Calu3 (cell line): ENCODE measurements at places on chromosomes 6 and 20. TPM values are rescaled to one million over a fixed set of nuclear protein-coding genes. Genes with fewer than 3 reads are reported as not detected.

- no peak overlapping the region for H3K27ac ChIP-seq
- H3K4me1 ChIP-seq: peaks cover 8% of the 10 kb centered on the region
- DNase-seq: no peak
- H3K27me3 ChIP-seq: no peaks in the 10 kb centered on the region
These were observed 41.5 kb downstream of the SENP6 start for GRCh38 chr6:75643173-75643572.

- no peaks in the 10 kb centered on the region for H3K36me3 ChIP-seq
- no peak overlapping the region for H3K27ac ChIP-seq
- peaks cover 13% of the 10 kb centered on the region for H3K4me1 ChIP-seq
- no peak overlapping the region for H3K4me3 ChIP-seq
- no peak for DNase-seq
These were observed 9.1 kb downstream of the CASS4 start for GRCh38 chr20:56420940-56421688.

DNA sequence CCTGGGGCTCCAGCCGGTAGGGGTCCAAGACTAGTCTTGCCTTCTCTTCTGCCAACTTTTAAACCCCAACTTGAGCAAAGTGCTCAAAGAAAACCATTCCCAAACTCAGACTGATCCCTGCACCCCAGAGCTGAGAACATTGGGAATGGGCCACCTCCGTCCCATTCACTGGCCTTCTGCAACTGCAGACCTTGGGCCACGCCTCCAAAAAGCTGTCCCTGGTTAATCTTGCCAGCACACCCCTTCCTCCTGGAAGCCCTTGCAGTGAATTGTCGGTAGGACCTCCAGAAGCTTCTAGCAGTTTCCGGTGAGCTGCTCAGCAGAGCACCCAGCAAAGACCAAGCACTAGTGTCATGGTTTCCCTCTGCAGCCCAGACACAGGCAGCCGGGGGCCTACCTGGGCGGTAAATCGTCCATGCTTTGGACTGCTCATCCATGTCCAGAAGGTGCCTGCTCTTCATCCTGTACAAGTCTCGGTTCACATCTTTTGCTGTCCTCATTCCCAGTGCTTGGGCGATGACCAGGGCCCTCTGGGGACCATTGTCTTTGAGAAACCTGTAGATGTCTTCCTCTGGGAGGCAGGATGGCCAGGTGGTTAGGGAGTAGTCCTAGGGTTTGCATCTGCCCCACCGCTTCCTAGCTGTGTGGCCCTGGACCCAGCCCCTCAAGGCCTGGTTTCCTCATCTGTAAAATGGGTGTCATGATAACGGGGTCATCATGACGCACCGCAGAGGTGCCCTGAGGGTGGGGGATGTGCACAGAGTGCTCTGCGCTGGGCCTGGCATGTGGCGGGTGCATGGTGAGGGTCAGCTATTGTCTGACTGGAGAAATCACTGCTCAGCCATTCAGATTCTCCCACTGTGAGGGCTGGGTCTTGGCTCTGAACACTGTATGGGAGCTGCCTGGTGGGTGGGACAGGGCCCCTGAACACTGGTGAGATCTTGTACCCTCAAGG is 5.5 kb downstream of the ZBP1 start:
- no peak overlapping the region for H3K4me3 ChIP-seq
- no peak for DNase-seq
- H3K27ac ChIP-seq: no peak overlapping the region

DNA sequence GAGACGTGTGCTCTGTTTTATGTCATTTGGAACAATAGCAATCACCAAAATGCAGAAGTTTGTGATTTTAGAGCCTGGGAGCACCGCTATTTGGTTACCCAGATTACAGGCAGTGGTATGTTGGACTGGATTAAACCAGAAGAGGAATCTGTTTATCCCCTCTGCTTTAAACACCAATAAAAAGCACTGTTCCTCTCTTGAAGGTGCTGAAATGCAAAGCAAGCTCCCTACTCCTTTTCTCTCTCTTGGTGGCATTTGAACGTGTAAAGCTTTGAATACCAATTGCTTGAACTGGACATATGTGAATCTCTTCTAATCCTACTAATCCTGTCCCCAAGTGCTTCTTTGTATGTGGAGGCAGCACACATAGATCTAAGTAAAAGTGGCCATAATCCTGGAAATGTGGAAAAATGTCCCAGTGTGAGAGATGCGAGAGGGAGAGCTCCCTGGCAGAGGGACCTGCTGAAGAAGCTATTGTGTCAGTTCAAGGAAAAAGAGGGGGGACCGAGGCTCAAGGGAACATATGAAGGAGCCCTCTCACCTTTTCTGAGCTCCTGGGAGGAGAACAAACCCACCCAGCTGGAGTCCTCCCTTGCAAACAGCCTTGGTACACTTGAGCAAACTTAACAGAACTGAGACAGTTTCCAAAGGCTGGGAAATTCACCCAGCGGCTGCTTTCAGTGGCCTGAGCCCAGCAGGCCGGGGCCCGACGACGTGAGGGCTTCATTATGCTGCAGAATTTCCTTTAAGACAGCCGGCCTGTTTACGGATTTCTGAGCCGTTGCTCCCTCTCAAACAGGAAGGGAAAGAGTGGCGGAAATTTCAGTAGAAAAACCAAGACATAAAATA is 18.8 kb upstream of the OLIG3 start:
- H3K27ac ChIP-seq: no peak overlapping the region
- H3K4me1 ChIP-seq: no peaks in the 10 kb centered on the region
- H3K27me3 ChIP-seq: peaks cover 58% of the 10 kb centered on the region
- DNase-seq: no peak
- no peaks in the 10 kb centered on the region for H3K36me3 ChIP-seq

- peaks cover 24% of the 10 kb centered on the region for H3K4me1 ChIP-seq
- peak overlapping the region; percentile 76 for H3K27ac ChIP-seq
- peak overlapping the region; percentile 41 for H3K4me3 ChIP-seq
- H3K36me3 ChIP-seq: peaks cover 10% of the 10 kb centered on the region
- no peaks in the 10 kb centered on the region for H3K27me3 ChIP-seq
- peak; percentile 22 for DNase-seq
These were observed 56.2 kb upstream of the ARID1B start for GRCh38 chr6:156720691-156721685.

DNA sequence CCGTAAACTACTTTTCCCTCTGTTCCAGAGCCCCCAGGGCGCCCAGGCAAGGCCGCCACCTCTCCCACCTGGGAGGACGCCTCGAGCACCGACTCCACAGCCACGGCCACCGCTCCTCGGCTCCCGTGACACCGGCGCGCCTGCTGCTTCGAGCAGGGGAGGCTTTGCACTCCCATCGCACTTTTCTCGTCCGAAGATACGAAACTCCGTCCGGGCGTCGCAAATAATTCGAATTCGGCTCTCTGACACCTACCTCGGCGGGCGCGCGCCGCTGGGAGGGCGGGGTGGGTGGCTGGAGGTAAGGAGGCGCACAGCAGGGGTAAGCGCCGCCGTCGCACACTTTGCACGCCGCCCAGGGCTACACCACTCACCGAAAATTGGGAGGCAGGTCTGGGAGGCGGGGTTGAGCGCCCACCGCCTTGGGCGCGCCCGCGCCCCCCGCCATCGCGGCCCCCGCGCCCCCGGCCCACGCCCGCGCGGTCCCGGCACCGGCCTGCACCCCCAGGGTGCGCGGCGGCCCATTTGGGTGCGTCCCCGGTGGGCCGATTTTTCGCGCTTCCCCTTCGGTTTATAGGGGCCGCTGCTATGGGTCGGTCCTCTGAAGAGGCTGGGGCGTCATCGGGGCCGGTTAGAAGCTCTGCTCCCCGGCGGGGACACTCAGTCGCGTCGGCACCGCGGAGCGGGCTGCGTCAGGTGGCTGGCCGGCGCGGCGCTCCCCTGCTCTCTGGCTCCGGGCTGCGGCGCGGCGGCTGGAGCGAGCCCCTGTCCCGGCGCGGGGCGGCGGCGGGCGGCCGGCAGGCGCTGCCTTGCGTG is 36.2 kb downstream of the GNAS start:
- peaks cover 63% of the 10 kb centered on the region for H3K36me3 ChIP-seq
- peak overlapping the region; percentile 72 for H3K27ac ChIP-seq
- H3K4me1 ChIP-seq: peaks cover 5% of the 10 kb centered on the region
- H3K27me3 ChIP-seq: no peaks in the 10 kb centered on the region
- H3K4me3 ChIP-seq: peak overlapping the region; percentile 73

DNA sequence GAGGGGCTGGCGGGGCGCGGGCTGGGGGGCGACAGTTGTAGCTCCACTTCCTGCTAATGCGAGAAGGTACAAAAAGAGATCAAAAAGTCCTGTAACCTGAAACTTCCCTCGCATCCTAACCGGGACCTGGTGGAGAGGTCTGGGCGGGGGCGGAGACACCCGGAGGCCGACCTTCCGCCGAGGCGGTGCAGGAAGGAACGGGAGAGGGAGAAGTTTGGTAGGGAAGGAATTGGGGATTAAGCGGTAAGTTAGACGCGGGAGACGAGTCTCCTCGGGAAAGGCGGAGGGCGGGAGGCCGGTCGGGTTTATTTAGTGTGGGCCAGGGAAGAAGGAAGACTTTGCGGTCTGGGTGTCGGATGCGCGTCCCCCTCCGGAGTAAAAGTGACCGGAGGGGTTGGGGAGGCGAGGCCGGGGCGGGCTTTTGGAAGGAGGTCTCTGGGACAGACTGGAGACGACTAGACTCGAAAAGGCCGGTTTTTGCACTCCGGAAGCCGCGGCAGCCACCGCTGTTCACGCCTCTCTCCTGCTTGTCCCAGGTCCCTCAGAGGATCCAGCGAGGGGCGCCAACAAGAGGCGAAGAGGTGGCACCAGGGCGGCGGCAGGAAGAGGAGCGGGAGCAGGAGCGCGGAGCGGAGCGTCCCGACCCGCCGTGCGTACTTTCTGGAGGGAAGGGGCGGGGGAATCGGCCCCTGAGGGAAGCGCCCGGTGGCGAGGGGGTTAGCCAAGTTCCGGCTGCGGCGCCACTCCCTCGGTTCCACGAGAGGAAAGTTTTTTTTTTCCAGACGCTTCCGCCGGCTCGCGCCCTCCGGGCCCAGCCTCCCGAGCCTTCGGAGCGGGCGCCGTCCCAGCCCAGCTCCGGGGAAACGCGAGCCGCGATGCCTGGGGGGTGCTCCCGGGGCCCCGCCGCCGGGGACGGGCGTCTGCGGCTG is 734 bp downstream of the TPBG start:
- peaks cover 9% of the 10 kb centered on the region for H3K4me1 ChIP-seq
- H3K4me3 ChIP-seq: peak overlapping the region; percentile 83
- no peaks in the 10 kb centered on the region for H3K27me3 ChIP-seq
- DNase-seq: peak; percentile 67
- peak overlapping the region; percentile 66 for H3K27ac ChIP-seq

DNA sequence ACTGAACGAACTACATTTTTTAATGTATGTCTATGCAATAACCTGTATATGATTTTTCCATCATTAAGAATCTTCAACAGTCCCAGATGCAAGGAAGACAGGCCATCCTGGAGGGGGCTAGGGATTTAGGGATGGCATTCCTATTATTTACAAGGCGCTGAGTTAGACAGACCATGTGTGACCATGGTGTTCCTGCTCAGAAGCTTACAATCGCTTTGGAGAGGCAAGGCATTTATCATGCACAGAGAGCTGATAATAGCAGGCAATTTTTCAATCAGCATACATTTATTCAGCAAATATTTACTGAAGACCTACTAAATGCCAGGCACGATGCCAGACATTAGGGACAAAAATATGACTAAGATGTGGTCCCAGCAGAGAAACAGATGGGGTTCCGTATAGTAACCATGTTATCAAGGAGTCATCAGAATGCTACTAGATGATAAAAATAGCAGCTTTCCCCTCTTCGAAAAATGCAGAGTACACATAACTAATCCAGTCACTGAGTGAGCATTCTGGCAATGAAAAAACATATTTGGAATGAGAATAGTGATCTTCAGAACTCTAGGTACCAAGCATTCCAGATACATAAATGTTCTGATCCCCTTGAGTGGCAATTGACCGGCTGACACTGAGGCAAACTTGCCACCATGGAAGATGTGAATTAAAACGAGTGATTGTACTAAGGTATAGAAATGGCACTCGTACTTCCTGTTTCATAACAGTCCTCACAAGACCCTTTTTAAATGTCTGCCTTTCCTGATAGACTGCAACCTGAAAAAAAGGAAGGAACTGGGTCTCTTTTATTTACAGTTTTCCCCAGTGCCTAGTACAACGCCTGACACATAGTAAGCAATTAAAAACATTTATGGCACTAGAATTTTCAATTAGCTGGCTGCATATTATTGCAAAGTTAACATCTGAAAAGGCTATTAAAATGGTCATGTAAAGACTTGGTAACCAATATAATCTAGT is 135.7 kb downstream of the ATXN1 start:
- no peaks in the 10 kb centered on the region for H3K4me1 ChIP-seq
- DNase-seq: no peak
- H3K27ac ChIP-seq: no peak overlapping the region
- H3K36me3 ChIP-seq: peaks cover 3% of the 10 kb centered on the region
- no peaks in the 10 kb centered on the region for H3K27me3 ChIP-seq

- no peaks in the 10 kb centered on the region for H3K4me1 ChIP-seq
- H3K36me3 ChIP-seq: no peaks in the 10 kb centered on the region
- DNase-seq: no peak
- H3K27me3 ChIP-seq: no peaks in the 10 kb centered on the region
These were observed 488.3 kb downstream of the CDH26 start for GRCh38 chr20:60446267-60447111.

DNA sequence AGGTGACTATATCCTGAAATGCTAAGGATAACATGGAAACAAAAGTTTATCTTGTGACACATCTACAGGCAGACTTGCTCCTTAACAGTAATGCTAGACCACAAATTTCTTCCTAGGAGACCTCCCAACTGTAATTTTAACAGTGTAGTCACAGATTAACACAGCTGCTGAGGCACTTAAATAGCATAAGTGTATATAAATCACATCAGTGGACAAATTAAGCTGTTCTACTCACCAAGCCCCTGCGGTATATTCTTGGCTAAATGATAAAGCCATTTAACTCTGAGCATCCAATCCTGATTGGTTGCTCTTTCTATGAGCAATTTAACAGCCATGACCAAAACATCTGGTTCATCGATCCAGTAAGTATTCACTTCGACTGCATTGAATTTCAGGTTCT is 73.3 kb upstream of the LYRM2 start:
- H3K4me1 ChIP-seq: peaks cover 11% of the 10 kb centered on the region
- no peak overlapping the region for H3K27ac ChIP-seq
- no peak overlapping the region for H3K4me3 ChIP-seq
- DNase-seq: no peak
- H3K36me3 ChIP-seq: peaks cover 40% of the 10 kb centered on the region
- H3K27me3 ChIP-seq: no peaks in the 10 kb centered on the region

GRCh38 chr20:50693001-50693400 is 1.7 kb upstream of the RIPOR3 start:
- DNase-seq: no peak
- peaks cover 23% of the 10 kb centered on the region for H3K4me1 ChIP-seq
- no peak overlapping the region for H3K27ac ChIP-seq
- H3K27me3 ChIP-seq: no peaks in the 10 kb centered on the region
- H3K4me3 ChIP-seq: no peak overlapping the region
- H3K36me3 ChIP-seq: peaks cover 7% of the 10 kb centered on the region

The SIGLEC1 gene
- total RNA-seq: not detected in 2 replicates

The SEC63 gene
- total RNA-seq: 106 and 135 TPM in 2 replicates

The TPD52L1 gene
- total RNA-seq: 37.5 and 50.6 TPM in 2 replicates

The SH3BGRL2 gene
- total RNA-seq: 44.3 and 46.1 TPM in 2 replicates

The SEMG1 gene
- 0.21 TPM in 1 of 2 replicates, not detected in the other for total RNA-seq

The B4GALT5 gene
- 117 and 131 TPM in 2 replicates for total RNA-seq

The FOXC1 gene
- total RNA-seq: 12.3 and 16.5 TPM in 2 replicates

The ANKRD66 gene
- not detected in 2 replicates for total RNA-seq

The APOM gene
- 2.6 and 3.6 TPM in 2 replicates for total RNA-seq
